ENCODE measurements at places on chromosomes 6 and 20. TPM values are rescaled to one million over a fixed set of nuclear protein-coding genes. Genes with fewer than 3 reads are reported as not detected.

Gene MOXD1
- total RNA-seq, result 207 TPM

DNA sequence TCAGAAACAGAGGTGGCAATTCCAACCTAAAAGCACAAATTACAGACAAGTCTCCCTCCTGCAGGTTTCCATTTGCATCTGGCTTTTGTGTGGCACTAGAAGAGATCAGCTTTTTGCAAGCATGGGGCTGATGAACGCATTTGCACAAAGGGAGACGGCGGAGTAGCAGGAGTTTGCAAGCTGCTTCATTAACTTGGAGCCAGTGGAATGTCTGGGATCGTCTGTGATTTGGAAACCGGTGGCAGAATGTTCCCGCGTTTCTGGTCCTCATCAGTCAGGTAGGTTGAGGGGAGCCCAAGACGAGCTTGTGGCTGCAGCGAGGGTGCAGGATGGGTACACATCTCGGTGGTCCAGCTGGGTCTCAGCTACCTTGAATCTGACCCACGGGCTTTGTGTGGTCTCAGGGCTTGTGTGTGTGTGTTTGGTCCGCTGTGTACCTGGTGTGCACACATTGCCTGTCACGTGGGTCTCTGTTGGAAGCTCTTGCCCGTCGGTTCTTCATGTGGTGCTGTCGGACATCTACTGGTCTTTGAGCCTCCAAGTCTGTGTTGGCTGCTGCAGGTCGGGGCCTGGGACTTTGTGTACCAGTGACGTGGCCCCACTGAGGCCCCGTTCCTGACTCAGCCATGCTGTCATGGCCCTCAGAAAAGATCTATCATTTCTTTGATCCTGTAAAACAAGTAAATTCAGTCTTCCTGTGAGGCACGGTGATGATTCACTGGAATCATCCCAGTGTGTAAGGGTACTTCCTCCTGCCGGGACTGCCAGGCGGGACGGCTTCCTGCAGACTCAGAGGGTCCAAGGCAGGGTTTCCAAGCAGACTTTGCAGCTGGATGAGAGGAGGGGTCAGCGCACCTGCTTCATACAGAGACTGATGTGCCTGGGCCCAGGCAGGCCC is 12.4 kb upstream of the MYT1 start:
- peak; percentile 47 for DNase-seq

DNA sequence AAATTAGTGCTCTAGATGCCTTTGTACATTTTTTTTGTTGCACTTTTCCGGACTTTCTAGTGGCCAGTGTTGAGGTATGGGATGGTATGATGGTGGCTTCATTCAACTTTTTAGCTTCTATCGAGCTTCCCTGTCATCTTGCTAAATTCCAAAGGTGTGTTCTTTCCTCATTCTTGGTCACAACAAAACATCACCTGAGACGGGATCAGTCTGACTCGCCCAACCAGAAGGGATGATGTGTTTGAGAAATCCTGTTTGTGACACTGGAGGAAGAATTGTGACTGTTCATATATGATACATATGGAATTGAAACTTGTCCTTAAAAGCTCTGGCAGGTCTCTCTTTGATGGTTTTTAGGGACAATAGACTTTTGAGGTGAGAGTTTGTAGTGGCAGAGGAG is 33.8 kb downstream of the KCNS1 start:
- no peak for DNase-seq

- DNase-seq, result peak; percentile 36
Observed at GRCh38 chr6:69696273-69696672, 100.5 kb downstream of the LMBRD1 start.
